ENCODE measurements at places on chromosomes 3 and 15. TPM values are rescaled to one million over a fixed set of nuclear protein-coding genes. Genes with fewer than 3 reads are reported as not detected.

DNA sequence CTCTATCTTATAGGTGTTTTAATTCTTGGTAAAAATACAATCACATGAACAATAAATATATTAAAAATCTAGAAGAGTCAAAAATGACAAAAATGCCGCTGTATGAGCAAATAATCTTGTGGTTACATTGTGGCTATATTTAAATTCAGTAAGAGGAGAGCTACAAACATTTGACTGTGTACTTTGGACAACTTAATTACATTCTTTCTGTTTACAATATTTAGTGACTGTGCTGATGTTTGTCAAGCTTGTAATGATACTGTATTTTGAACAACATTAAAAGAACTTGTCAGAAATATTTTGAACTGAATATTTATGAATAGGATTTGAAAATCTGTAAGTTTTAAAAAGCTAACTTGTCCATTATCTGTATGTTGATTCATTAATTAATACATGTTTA is 598.3 kb downstream of the SI start:
- no peak for DNase-seq

DNA sequence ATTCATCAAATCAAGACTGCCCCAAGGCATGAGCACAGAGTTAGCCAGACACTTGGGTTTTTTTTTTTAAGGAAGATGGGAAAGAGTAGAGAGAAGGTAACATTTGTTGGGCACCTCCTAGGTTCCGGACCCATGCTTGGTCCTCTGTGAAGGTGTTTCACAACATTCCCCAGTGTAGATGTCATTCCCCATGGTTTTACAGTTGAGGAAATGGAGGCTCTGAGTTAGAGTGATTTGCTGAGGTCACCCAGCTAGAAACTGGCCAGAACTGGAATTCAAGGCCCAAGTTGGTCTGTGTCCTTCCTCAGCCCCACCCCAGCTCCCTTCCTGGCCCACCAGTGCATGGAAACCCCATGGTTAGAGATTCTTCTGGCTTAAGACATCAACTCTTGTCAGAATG is 19.9 kb downstream of the WNT7A start:
- DNase-seq, result no peak

- peak; percentile 9 for DNase-seq
Measured at GRCh38 chr15:31461911-31462480, 135.4 kb downstream of the KLF13 start.

PLSCR2 gene
- not detected for total RNA-seq

DNA sequence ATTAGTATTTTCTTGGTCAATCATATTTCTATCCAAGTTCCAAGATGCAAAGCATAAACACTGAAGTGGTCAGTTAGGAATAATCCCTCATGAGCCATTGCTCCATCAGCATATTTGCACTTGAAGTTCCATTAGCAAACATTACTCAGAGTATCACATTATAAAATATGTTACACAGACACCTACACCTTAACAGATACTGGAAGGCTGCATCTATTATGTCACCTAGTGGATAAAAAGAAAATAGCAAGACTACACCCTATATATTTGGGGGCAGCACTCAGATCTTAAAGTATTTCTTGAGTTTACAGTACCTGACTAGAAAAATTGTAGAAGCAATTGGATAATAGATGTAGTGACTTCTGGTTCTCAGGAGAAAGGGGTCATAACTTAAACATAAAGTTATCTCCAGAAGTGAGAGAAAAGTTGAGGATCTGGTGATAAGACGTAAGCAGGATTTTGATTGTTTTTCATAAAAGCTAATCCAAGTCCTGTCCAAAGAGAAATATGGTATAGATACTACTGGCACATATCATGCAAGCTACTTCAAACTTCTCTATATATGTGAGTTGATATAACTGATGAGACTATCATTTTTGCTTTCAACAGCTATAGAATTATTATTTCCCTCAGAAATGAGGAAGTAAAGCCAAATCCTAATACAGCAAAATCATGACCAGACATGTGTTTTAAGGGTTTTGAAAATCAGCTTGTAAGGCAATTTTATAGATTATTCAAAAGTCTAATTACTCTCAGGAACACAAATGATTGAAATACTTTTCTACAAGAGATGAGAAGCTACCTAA is 422.2 kb downstream of the GBE1 start:
- DNase-seq, result no peak

- no peak for DNase-seq
Measured at GRCh38 chr3:125003369-125003853, 52.4 kb downstream of the HEG1 start.

ELL3 gene
- 4.3 TPM for total RNA-seq

CXCR6 gene
- total RNA-seq, result 4.7 TPM

ZMYND10 gene
- total RNA-seq, result 2.8 TPM

DNA sequence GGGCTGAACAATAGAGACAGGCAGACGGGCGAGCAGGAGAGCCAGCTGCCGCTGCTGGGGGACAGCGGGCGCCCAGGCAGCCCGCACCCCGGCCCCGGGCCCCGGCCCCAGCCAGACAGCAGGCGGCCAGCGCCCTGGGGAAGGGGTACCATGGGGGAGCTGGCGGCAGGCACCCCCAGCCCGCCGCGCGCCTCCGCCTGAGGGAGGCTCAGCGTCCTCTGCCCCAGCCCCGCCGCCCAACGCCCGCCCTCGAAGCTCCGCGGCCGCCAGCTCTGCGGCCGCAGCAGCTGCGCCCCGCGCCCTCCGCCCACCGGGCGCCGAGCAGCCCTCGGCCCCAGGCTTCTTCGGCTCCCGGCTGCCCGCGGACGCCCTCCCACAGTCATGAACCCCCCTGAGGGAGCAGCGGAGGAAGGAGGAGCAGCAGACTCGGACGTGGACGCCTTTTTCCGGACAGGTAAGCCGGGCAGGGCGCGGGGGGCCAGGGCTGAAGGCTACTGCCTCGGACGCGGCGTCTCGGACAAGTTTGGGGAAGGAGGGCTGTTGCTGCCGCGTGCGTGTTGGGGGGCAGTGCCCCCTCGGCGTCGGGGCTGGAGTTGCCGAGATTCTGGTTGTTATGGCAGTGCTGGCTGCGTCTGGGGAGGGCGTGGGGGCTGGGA is 41.6 kb upstream of the ROPN1 start:
- peak; percentile 66 for DNase-seq

DNA sequence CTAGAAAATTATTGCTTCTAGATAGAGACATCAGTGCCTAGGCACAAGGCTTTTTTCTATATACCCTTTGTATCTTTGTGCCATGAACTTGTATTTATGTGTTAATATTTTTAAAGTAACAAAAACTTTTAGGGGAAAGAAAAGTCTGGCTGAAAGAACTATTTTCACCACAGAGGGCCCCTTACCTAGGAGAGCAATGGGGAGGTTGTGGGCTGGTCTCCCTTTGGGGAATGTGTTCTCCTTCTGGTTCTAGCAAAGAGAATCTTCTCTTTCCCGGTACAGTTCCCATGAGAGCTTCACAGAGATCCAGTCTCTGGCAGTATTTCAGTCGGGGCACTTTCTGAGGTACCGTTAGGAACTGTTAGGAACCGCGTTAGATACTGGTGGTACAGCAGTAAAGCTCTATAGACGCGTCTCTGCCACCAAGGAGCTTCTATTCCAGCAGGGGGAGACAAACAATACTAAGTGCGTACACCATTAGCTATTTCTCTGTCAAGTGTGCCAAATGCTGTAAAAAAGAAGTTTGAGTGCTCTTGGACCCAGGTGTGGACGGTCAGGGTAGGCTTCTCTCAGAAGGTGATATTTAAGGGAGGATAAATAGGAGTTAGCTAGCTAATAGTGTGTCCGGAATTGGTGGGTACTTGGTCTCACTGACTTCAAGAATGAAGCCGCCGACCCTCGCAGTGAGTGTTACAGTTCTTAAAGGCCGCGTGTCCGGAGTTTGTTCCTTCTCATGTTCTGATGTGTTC is 4.6 kb upstream of the EPB42 start:
- DNase-seq, result no peak
